ENCODE measurements at places on chromosomes 3 and 15.

DNA sequence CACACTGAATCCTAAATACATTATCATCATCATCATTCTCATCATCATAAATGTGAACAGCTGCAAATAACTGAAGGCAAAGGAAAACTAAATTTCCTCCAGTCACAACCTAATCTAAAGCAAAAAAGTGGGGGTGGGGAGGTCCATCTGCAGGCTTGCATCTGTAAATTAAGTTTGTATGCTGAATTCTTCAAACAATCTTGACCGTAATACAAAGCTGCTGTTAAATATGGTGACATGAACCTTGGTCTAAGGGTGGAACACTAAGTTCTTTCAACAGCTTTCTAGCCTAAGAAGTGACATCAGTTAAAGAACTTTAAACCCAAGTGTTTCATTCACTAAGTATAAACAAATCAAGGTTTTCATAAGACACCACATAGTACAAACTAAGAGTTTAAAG is 4.3 kb downstream of the LRRFIP2 start:
- no peak for DNase-seq

GRCh38 chr3:131491775-131492174 is 11.0 kb downstream of the MRPL3 start:
- no peak for DNase-seq

- DNase-seq: no peak
Observed at GRCh38 chr3:188841906-188842305, 329.9 kb upstream of the TPRG1 start.

DNA sequence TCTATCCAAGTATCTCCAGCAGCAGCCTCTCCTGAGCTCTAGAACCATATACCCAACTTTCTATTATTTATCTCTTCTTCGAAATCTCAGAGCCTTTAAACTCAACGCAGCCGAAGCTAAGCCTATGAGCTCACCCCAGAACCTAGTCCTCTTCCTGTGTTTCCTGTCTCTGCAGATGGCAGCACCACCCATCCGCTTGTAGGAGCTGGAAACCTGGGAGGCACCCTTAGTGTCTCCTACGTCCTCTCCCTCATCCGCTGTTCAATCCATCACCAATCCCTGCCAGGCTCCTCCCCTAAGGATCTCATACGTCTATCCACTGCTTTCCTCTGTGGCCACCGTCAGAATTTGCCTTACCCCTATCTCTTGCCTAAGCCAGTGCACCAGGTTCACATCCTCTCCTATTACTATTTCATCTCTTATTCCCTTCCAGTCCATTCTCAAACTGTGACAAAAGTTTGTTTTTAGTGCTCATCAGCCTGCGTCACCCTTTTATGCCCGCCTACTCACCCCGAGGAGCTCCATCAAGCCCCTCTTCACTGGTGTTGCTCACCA is 9.6 kb downstream of the VGLL4 start:
- DNase-seq: no peak

DNA sequence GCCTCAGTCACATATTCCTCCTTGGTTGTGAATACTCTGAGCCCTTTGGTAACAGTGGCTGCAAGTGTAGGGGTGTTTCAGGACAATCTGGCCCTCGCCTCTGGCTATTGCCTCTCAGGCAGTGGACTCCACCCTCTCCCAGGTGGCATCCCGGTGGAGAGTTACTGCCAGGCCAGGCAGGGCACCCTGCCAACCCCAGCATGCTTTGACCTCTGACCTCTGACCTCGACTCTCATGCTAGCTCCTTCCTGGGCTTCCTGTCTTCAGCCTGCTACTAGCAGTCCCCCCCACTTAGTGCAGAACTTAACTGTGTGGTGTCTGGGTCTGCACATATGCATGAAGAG is 5.5 kb downstream of the TM6SF1 start:
- no peak for DNase-seq

- no peak for DNase-seq
Observed at GRCh38 chr3:169041677-169042171, 621.8 kb downstream of the MECOM start.

DNA sequence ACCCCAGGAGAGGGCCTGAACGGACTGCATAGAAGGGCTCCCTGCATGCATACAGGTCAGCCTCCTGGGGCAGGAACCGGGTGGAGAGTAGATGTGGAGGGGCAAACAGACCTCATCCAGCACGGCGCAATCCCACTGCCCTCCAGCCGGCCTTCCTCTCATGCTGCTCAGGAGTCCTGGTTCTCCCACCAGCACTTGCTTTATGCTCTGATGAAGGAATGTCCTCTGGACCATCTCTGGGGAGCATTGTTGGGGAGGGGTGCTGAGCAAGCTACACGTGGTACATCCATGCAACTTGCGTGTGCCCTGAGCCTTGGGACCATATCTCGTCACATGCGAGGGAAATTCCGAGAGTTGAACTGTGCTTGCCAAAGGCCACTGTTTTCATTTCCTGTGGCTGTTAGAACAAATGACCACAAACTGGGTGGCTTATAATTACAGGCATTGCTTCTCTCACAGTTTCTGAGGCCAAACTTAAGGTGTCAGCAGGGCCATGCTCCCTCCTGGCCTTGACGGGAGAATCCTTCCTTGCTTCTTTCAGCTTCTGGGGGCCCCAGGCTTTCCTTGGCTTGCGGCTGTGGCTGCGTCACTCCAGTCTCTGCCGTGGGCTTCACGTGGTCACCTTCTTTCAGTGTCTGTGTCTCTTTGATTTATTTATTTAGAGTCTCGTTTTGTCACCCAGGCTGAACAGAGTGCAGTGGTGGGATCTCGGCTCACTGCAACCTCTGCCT is 12.2 kb downstream of the SELENOS start:
- DNase-seq: no peak

- no peak for DNase-seq
Observed at GRCh38 chr3:60992395-60992794, 258.9 kb downstream of the FHIT start.

DNA sequence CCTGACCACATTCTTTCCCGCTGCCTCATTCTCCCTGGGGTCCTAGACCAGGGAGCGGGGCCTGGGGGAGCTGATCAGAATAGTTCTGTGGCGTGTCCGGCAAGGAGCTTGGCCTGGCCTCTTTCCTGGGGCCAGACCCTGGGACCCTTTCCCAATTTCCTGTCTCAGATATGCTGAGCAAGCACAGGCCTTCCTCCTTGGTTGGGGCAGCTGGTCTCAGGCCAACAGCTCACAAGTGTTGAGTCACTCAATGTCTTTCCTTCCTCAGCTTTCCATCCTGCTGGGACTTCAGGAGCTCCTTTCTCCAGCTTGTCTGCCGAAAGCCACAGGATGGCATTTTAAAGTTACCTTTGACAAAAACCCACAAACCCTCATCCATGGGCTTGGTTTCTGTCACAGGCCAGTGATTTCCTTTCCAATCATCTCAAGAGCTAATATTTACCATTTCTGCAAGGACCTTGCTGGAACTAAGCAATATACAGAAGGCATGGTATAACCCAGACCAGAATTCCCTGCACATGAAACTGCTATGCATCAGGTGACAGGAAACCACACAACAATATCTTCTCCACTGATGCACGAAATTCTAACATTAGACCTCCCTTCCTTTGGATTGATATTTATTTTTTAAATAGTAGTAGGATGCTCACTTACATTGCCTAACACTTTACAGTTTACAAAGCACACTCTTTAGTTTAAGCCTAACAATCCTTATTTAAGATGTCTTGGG is 19.5 kb upstream of the TIMP4 start:
- no peak for DNase-seq

GRCh38 chr15:82850731-82851130 is 41.3 kb downstream of the WHAMM start:
- DNase-seq: no peak

DNA sequence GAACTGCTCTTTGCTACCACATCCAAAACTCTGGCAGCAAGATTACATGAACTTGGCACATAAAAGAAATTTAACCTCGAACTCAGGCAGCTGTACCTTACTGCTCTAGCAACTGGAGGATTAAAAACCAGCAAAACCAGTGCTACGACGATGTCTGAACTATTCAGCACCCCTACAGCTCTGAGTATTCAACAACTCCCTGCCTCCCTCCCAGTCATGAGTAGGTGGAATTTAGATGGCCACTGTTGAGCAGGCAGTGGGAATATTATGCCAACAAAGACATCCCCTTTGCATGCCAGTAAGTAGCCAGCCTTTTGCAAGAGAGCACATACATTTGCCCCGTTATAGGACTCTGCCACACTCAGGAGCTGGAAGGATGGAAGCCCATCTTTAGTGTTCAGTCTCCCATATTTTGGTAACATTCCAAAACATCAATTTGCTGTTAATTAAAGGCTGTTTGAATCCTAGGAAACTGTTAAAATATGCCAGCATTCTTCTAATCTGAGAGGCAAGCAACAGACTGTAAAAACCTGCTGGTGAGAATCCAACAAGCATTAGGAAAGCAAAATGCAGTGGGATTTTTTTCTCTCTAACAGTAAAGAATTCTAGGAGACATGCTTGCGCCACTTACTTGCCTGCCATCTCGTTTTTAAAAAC is 85.4 kb downstream of the ZNF385D start:
- no peak for DNase-seq

DNA sequence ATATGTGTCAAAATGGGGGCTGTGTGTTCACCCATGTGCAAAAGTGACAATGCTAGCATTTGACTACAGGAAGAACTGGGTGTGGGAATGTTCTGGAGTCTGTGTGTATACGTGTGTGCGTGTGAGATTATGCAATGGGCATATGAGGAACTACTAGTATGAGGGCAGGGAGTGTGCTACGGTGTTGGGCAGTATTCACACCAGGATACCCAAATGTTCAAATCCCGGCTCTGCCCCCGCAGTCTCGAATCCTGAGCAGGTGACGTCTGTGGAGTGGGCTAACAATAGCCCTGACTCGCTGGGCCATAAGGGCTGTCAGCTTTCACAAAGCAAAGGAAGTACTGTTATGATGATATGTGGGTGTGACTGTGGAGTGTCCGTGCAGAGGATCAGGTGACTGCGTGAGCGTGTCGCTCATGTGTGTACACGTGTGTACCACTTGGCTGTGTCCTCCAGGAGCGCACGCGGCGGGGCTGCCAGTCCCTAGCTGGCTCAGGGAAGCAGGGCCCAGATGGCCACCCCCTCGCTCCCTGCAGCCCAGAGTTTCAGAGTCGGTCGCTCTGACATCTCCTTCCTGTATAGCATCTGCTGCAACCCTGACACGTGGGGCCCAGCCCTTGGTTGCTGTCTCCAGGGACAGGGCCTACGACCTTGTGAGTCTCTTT is 27.2 kb downstream of the IQSEC1 start:
- no peak for DNase-seq

GRCh38 chr15:92818651-92819277 is 81.4 kb upstream of the CHD2 start:
- DNase-seq: no peak

- no peak for DNase-seq
Observed at GRCh38 chr3:151282921-151283320, 4.6 kb upstream of the P2RY14 start.

DNA sequence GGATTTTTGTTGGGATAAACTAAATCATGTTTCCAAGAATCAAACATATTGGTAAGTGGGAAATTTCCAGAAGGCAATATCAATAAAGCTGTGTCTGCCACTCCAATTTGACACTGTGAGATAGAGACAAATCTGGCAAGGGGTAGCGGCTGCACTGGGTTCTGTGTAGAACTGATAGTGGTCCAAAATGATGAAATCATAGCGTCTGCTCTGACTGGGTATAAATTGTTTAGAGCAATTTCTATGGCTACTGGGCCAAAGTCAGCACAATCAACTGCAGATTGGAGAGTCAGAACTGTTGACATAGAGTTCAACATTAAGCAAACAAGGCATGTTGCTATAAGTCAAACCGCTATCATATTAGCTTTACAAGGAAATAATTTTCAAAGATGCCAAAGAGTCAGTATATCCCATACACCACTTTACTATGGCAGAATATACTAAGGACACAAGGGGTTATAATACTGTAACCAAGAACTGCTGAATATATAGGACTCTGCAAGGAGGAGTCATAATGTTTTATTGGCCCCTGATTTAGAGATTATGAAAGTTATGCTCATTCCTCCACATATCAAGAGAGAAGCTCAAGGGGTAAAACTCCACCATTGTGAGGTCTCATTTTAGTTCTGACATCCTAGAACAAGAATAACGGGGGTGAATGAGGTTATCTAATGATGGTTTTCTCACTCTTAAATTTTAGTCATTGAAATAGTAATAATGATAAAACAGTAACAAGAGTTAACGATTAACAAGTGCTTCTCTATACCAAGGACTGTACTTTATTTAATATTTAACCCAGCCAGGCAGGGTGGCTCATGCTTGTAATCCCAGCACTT is 309.7 kb upstream of the GADL1 start:
- no peak for DNase-seq

- peak; percentile 68 for DNase-seq
Observed at GRCh38 chr3:13415997-13416793, 3.9 kb downstream of the NUP210 start.

GRCh38 chr3:120597445-120598049 is 1.4 kb downstream of the NDUFB4 start:
- DNase-seq: no peak

DNA sequence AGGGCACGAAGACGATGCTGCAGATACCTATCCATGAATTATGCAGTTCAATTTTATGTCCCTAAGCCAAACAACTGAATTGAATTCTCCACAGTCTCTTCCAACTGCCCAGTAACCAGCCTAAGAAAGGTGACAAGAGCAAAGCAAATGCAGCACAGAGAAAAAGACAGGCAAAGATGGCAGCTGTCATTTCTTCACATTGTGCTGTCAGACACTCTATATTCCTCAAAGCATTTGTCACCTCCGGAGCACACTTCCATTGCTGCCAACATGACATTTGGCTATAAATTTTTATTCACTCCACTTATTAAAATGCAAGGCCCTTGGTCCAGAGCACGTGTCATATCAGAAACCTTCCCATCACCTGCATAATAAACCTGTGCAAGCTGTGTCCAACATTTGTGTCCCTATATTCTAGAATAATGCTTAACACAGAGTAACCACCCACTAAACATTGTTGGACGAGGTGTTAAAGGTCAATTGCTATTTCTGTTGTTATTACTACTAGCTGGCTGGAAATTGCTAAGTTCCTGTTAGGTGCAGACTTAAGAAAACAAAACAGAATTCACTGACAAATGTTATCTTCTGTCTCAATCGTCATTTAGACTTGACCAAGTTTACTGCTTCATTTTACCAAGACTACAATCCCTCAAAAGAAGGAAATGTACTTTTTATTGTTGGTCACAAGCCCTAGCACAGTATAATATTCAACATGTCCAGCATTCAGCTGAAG is 89.7 kb downstream of the MAGI1 start:
- no peak for DNase-seq

DNA sequence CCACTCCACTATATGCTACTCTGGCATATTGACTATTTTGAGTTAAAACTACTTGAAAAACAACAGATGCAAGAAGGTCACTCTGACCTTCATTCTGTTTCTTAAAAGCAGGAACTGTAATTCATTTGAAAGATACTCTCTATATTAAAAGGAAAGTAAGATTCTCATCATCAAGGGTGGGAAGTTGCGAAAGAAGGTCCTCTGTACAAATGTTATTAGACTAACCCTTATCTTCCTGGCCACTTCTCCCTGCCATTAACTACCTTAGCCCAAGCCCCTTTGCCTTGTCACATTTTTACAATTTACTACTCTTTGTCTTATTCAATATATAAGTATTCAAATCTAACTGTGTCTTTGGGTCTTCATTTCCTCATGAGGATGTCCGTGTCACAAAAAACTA is 16.1 kb downstream of the SIDT1 start:
- no peak for DNase-seq

All from stimulated activated CD8-positive, alpha-beta memory T cell treated with anti-CD3 and anti-CD28 coated beads, Interleukin-4, amount 100 ng/mL, for 48 hours (primary cell).